ENCODE measurements at places on chromosomes 6 and 20. TPM values are rescaled to one million over a fixed set of nuclear protein-coding genes. Genes with fewer than 3 reads are reported as not detected.

GRCh38 chr20:18628330-18628920 is 40.6 kb downstream of the DTD1 start:
- no peak overlapping the region for H3K27ac ChIP-seq
- DNase-seq, result no peak
- no peak overlapping the region for H3K4me3 ChIP-seq
- no peaks in the 10 kb centered on the region for H3K27me3 ChIP-seq

DNA sequence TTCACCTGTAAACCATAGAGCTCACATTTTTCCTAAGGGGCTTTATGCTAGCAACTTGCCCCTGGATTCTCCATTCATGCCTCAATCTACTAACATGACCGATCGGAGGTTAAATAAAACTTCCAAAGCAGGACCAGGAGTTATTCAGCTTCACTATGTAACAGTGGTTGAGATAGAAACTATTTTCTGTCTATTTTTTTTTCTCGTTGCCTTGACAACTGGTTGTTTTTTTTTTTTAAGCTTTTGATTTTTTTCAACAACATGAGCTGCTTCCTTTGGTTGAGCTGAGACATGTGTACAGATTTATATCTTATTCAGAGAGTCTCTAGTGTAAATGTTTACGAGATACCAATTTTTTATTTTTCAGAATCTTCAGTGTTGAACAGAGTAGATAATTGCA is 85.7 kb downstream of the SHLD1 start:
- H3K4me3 ChIP-seq, result no peak overlapping the region
- peaks cover 8% of the 10 kb centered on the region for H3K36me3 ChIP-seq
- peak overlapping the region; percentile 42 for H3K27ac ChIP-seq
- peaks cover 20% of the 10 kb centered on the region for H3K4me1 ChIP-seq
- no peaks in the 10 kb centered on the region for H3K27me3 ChIP-seq
- no peak for DNase-seq

DNA sequence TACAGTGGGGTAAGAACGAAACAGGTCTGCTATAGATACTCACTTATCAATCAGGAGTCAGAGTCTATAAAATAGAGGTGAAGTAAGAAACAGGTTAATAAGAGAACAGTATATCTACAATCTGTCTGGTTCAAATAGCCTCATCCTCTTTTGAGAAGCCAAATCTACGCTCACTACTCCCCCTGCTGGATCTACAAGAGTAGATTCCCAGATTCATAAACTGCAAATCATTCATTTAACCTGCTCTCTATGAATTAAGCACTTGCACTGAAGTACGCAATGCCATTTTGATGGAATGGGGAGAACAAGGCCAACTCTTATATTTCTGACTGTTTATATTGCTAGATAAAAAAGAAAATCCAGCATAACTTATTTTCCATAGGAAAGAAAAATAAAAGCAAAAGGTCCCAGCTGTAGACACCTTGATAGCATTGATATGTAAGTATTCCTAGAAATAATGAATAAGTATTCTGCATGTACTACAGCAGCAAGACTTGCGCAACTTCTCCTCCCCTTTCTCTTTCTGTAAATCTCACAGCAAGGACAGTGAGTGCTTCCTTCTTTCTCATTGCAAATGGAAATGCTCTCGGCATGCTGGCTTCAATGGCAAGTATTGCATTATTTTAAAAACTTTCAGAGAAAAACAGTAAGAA is 92.3 kb downstream of the RFX6 start:
- no peaks in the 10 kb centered on the region for H3K4me1 ChIP-seq
- H3K27ac ChIP-seq, result no peak overlapping the region
- H3K36me3 ChIP-seq, result no peaks in the 10 kb centered on the region
- peaks cover 3% of the 10 kb centered on the region for H3K27me3 ChIP-seq

DNA sequence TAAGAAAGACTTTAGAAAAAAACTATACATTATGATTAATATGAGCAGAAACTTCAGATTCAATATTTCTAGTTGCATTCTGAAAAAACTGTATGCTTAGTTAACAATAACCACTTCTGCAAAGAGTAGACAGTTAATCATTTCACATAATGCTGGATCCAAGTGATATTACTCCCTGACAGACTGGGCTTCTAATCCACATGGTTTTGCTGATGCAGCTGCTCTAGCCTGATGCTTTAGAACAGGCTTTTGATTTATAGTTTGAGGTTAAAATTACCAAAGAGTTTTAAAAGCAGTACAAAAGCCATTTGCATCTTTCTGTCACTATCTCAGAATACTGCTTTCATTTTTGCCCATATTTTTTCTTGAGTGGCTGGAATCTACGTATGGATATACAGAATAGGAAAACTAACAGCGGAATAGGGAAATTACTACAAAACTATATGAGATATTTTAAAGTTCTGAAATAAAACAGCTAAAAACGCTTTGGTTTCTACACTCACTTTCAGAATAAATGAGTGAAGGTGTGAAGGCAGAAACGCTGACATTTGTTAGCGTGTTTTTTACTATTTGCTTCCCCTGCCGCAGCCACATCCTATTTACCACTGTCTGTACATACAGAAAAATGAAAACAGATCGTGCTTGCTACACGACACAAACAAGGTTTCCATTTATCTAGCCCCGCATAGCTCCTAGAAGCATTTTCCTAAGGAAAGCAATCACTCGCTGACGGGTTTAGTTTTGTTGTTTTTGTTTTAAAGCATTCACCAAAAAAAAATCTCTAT is 61.7 kb downstream of the METTL24 start:
- no peaks in the 10 kb centered on the region for H3K36me3 ChIP-seq
- peaks cover 10% of the 10 kb centered on the region for H3K27me3 ChIP-seq
- peaks cover 13% of the 10 kb centered on the region for H3K4me1 ChIP-seq

DNA sequence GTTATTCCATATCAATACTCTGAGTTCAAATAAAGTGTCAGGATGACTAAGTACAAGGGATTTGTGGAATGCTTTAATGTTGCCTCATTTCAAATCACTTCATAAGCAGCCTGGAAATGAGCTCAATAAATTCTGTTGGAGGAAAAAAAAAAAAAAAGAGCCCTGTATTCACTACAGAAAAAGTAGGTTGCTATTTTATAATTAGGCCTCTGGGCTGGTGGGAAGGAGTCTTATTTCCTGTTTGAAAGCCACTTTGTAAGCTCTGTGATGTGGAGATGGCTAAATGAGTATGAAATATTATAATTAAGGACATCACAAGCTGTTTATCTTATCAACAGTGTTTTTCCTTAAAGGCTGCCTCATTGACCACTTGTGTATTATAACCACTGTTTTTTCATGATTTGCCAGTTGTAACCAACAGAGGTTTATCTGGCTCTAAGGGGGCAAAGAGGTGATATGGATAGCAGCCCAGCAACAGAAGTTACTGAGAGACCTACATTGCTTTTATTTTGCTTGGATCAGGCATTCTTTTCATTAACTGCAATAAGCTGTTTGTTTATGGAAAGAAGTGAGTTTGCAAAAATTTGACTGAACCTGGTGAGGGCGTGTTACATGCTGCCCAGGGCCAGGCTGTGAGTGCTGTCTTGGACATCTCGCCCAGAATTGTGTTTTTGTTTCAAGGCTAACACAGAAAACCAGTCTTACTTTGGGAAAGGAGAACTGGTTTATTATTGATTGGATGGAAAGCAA is 563.3 kb upstream of the MAP3K7 start:
- no peak overlapping the region for H3K27ac ChIP-seq
- no peaks in the 10 kb centered on the region for H3K27me3 ChIP-seq
- no peak for DNase-seq
- no peaks in the 10 kb centered on the region for H3K4me1 ChIP-seq
- no peak overlapping the region for H3K4me3 ChIP-seq

GRCh38 chr6:40695750-40696415 is 108.7 kb upstream of the LRFN2 start:
- no peak overlapping the region for H3K4me3 ChIP-seq
- H3K4me1 ChIP-seq, result no peaks in the 10 kb centered on the region
- H3K36me3 ChIP-seq, result no peaks in the 10 kb centered on the region
- peaks cover 2% of the 10 kb centered on the region for H3K27me3 ChIP-seq
- DNase-seq, result no peak

DNA sequence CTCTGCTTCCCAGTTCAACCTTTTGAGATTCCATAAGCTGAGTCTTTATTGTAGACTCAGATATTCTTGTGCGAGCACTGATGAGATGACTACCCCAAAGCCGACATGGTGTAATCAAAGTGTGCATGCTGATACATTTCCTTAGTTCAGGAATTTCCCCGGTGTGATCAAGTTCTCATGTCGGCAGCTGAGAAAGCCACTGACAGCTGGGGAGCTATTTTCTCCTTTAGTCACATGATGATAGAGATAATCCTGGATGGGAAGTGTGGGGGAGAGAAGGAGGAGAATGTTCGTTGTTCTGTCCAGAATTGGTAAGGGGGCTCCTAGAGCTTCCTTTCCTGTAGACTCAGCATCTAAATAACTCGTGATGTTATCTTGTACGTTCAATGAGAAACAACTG is 7.7 kb upstream of the CAP2 start:
- no peak overlapping the region for H3K4me3 ChIP-seq
- no peak overlapping the region for H3K27ac ChIP-seq
- H3K36me3 ChIP-seq, result no peaks in the 10 kb centered on the region
- no peak for DNase-seq

- no peak overlapping the region for H3K27ac ChIP-seq
- H3K36me3 ChIP-seq, result no peaks in the 10 kb centered on the region
- no peak overlapping the region for H3K4me3 ChIP-seq
- H3K4me1 ChIP-seq, result no peaks in the 10 kb centered on the region
Observed at GRCh38 chr6:69880601-69881000, 14.2 kb downstream of the COL19A1 start.

DNA sequence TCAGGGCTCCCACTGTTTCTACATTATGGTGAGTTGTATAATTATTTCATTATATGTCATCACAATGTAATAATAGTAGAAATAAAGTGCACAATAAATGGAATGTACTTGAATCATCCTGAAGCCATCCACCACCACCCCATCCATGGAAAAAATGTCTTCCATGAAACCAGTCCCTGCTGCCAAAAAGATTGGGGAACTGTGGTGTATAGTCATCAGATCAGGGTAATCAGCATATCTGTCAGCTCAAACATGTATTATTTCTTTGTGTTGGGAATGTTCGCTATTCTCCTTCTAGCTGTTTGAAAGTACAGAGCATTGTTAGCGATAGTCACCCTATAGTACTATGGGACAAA is 33.8 kb upstream of the SLC22A23 start:
- no peak overlapping the region for H3K27ac ChIP-seq
- no peak for DNase-seq
- peaks cover 10% of the 10 kb centered on the region for H3K27me3 ChIP-seq
- no peaks in the 10 kb centered on the region for H3K4me1 ChIP-seq

GRCh38 chr6:157741948-157742556 is 81.0 kb upstream of the SNX9 start:
- no peak for DNase-seq
- no peaks in the 10 kb centered on the region for H3K4me1 ChIP-seq
- no peak overlapping the region for H3K27ac ChIP-seq
- H3K27me3 ChIP-seq, result peaks cover 18% of the 10 kb centered on the region

- H3K4me3 ChIP-seq, result no peak overlapping the region
- H3K27me3 ChIP-seq, result peaks cover 5% of the 10 kb centered on the region
- no peaks in the 10 kb centered on the region for H3K4me1 ChIP-seq
- peaks cover 2% of the 10 kb centered on the region for H3K36me3 ChIP-seq
Observed at GRCh38 chr6:155461556-155461955, 5.9 kb upstream of the NOX3 start.

- DNase-seq, result no peak
- H3K27me3 ChIP-seq, result peaks cover 2% of the 10 kb centered on the region
- peaks cover 20% of the 10 kb centered on the region for H3K36me3 ChIP-seq
- peak overlapping the region; percentile 76 for H3K4me3 ChIP-seq
Observed at GRCh38 chr6:27829453-27830211, 82.6 kb downstream of the OR2B2 start.

GRCh38 chr20:33437141-33437911 is 6.2 kb downstream of the SNTA1 start:
- no peaks in the 10 kb centered on the region for H3K4me1 ChIP-seq
- DNase-seq, result no peak
- H3K36me3 ChIP-seq, result no peaks in the 10 kb centered on the region
- H3K4me3 ChIP-seq, result no peak overlapping the region

- H3K27ac ChIP-seq, result no peak overlapping the region
- H3K4me1 ChIP-seq, result no peaks in the 10 kb centered on the region
- no peak overlapping the region for H3K4me3 ChIP-seq
- H3K36me3 ChIP-seq, result no peaks in the 10 kb centered on the region
- DNase-seq, result no peak
Observed at GRCh38 chr6:126963077-126963809, 155.2 kb upstream of the RSPO3 start.

GRCh38 chr6:10383331-10384090 is 31.4 kb downstream of the TFAP2A start:
- H3K27ac ChIP-seq, result peak overlapping the region; percentile 69
- H3K36me3 ChIP-seq, result peaks cover 13% of the 10 kb centered on the region
- peaks cover 73% of the 10 kb centered on the region for H3K27me3 ChIP-seq
- peaks cover 8% of the 10 kb centered on the region for H3K4me1 ChIP-seq
- no peak for DNase-seq

DNA sequence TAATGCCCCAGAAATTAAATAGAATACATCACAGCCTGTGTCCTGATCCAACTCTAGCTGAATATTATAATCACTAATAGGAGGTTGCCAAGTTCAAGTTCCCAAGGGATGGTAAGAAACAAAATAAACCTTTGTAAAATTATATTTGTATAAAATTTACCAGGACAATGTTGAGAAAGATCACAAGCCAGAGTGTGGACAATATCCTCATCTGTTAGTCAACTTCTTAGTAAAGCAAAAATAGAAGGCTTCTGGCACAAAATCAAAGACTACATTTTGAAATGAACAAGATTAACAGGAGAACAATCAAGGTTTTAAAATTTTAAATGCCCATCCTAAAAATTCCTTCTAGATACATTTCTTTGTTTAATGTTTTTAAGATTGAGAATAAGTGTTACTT is 290.4 kb upstream of the HSF2 start:
- H3K27ac ChIP-seq, result no peak overlapping the region
- no peaks in the 10 kb centered on the region for H3K4me1 ChIP-seq
- no peak overlapping the region for H3K4me3 ChIP-seq
- H3K36me3 ChIP-seq, result no peaks in the 10 kb centered on the region
- DNase-seq, result no peak

GRCh38 chr6:116251568-116252384 is 2.1 kb downstream of the TSPYL4 start:
- peaks cover 2% of the 10 kb centered on the region for H3K4me1 ChIP-seq
- H3K27ac ChIP-seq, result peak overlapping the region; percentile 71
- peaks cover 20% of the 10 kb centered on the region for H3K36me3 ChIP-seq
- no peak overlapping the region for H3K4me3 ChIP-seq
- DNase-seq, result no peak

- no peaks in the 10 kb centered on the region for H3K4me1 ChIP-seq
- no peaks in the 10 kb centered on the region for H3K27me3 ChIP-seq
- no peak for DNase-seq
Observed at GRCh38 chr6:22368794-22369193, 72.0 kb upstream of the PRL start.

DNA sequence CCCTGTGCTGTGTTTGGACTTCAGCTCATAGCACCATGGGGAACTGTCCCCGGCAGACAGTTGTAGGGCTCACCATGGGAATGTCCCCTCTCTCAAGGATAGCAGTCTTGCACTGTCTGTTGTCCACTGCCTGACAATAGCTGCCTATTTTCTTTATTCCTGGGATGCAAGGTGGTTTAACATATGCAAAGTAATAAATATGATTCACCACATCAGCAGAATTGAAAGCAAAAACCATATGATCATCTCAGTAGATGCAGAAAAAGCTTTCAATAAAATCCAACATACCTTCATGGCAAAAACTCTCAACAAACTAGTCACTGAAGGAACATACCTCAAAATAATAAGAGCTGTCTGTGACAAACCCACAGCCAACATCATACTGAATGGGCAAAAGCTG is 13.5 kb upstream of the LRP11 start:
- no peaks in the 10 kb centered on the region for H3K4me1 ChIP-seq
- no peak overlapping the region for H3K4me3 ChIP-seq
- no peaks in the 10 kb centered on the region for H3K36me3 ChIP-seq
- peaks cover 45% of the 10 kb centered on the region for H3K27me3 ChIP-seq

Gene KCNQ2
- 0.10 TPM for total RNA-seq

Gene DIDO1
- total RNA-seq, result 79.4 TPM

Gene IL17A
- 0.62 TPM for total RNA-seq

Gene NFATC2
- 62.0 TPM for total RNA-seq

Gene CDC5L
- total RNA-seq, result 29.8 TPM

Gene C6orf163
- total RNA-seq, result 2.3 TPM

Gene TUBB2B
- not detected for total RNA-seq

Gene GPX6
- not detected for total RNA-seq

Measured in activated CD4-positive, alpha-beta T cell treated with anti-CD3 and anti-CD28 coated beads, Interleukin-2, amount 10 ng/mL, durations not matched to agents 7 days and 5 days (primary cell).